ENCODE measurements at places on chromosomes 5 and 9.

- DNase-seq: no peak
Observed at GRCh38 chr9:128250839-128251731, 24.7 kb downstream of the GOLGA2 start.

GRCh38 chr5:55918087-55919035 lies 67.2 kb downstream of the IL31RA start:
- DNase-seq: no peak

DNA sequence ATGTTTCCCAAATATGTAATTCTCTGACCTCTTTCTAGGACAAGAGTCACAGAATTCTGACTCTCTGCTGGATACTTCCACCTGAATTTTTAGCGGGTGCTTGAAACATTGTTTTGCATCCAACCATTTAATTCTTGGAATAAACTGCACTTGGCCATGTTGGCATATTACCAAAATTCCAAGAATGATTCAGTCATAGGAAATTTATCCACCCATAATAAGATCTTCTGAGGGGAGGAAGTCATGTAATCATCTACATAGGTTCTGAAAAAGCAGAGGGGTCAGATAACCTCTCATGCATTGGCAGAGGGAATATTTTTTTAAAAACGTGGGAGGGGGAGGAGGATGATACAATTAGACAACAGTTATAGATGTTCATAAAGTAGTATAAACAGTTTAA lies 156.9 kb downstream of the PAM start:
- no peak for DNase-seq

DNA sequence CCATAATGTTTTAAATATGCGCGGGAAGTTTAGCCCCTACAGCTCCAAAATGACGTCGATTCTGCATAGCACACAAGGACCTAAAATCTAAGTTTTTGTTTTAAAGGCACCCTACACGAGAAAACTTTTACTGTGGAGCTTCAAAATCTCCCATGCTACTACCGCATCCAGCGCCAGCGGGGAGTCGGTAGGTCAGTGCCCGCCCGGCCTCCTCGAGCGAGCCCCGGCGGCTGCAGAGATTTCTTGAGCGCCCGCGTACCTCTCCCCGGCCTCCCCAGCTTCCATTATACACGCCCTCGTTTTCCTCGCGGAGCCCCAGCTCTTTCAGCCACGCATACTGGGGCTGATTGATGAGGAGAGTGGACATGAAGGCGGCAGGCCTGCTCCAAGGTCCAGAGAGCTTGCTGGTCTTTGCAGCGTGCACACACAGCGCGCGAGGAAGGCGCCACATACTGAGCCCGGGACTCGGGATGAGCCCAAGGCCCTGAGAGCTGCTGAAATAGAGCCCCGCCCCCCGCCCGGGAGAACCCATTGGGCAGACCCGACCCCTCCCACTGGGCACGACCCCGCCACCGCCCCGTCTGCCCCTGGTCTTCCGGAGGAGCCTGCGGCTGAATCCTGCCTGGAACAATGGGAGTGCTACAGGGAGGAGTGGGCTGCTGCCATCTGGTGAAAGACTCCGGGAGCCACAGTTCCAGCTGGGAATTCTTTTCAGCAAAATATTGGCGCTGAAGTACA lies at the start of gene ALDH7A1:
Gene ALDH7A1, minus strand, starts transcription at position 472 of the 738 bp plus-strand sequence. Its CDS starts 21 bp downstream, at position 451.
- peak; percentile 46 for DNase-seq

- DNase-seq: no peak
Observed at GRCh38 chr9:6884101-6884500, 126.3 kb downstream of the KDM4C start.

- DNase-seq: no peak
Observed at GRCh38 chr9:89794918-89795317, 190.1 kb downstream of the GADD45G start.

GRCh38 chr9:88259001-88259400 lies 120.7 kb upstream of the SPATA31C2 start:
- DNase-seq: no peak

- DNase-seq: no peak
Observed at GRCh38 chr9:129669141-129669718, 3.8 kb downstream of the PRRX2 start.

GRCh38 chr9:754150-754931 lies 87.2 kb upstream of the DMRT1 start:
- DNase-seq: no peak

GRCh38 chr9:18796696-18797270 lies 236.2 kb downstream of the SAXO1 start:
- DNase-seq: no peak

GRCh38 chr5:51039424-51040329 lies 343.6 kb upstream of the ISL1 start:
- DNase-seq: no peak

- DNase-seq: no peak
Observed at GRCh38 chr5:128667152-128667551, 129.1 kb upstream of the FBN2 start.

DNA sequence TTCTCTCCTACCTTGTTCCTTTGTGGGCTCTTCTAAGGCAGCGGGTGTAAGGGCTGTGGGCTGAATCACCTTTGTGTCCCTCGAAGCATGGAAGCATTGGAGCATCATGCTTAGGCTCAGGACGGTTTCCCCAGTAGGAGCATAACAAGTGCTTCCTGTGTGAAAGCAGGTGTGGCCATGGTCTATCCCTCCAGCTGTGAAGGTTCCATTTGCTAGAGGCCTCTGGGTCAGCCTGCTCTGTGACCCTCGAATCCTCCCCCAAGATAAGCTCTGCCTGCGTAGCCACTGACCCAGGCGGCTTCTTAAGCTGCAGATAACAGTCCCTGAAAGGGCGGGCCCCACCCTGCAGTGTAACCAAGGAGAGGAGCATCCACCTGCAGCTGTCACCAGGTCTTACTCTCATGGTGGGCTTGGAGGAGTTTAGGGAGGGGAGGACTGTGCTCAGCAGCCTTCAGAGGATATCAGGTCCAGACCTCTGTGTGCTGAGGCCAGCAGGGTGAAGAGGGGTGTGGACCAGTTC lies 8.4 kb upstream of the NDST1 start:
- no peak for DNase-seq

GRCh38 chr5:149420545-149421371 lies 41.7 kb upstream of the IL17B start:
- DNase-seq: no peak

GRCh38 chr9:111114486-111114885 lies 76.2 kb upstream of the LPAR1 start:
- DNase-seq: no peak

GRCh38 chr5:82459626-82460025 lies 181.5 kb upstream of the RPS23 start:
- no peak for DNase-seq

DNA sequence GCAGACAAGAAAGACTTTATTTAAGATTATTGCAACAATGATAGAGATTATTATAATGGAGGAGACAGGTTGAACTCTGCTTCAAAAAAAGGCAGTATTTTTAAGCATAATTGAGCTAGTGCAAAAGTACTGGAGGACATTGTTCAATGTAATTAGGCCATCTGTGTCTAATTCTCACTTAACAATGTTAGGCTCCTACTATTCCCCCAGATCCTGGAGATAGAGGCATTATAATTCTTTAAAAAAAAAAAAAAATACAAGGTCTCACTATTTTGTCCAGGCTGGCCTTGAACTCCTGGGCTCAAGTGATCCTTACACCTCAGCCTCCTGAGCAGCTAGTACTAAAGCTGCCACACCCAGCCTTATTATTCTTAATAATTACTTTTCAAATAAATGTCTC lies 193.4 kb upstream of the NUDT12 start:
- DNase-seq: no peak

DNA sequence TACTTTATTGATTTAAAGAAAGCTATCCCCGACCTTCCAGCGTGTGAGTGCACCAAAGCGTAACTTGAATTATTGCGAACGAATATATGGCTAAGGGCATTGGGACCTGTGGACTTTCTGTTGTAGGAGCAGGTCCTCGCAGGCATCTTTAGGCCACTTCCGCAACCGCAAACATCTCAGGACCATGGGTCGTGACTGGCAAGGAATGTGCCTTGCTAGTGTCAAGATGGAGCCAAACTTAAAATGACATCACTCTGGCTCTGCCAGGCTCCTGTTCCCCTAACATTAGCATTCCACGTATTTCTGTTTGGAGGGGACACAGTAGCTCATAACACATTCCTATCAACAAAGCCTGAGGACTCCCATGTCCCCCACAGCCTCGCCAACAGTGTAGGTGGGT lies 44.1 kb upstream of the OLFM1 start:
- DNase-seq: no peak

- DNase-seq: no peak
Observed at GRCh38 chr5:103587185-103587748, 24.7 kb upstream of the NUDT12 start.

- DNase-seq: no peak
Observed at GRCh38 chr5:164597293-164597900, 1092.0 kb downstream of the MAT2B start.

DNA sequence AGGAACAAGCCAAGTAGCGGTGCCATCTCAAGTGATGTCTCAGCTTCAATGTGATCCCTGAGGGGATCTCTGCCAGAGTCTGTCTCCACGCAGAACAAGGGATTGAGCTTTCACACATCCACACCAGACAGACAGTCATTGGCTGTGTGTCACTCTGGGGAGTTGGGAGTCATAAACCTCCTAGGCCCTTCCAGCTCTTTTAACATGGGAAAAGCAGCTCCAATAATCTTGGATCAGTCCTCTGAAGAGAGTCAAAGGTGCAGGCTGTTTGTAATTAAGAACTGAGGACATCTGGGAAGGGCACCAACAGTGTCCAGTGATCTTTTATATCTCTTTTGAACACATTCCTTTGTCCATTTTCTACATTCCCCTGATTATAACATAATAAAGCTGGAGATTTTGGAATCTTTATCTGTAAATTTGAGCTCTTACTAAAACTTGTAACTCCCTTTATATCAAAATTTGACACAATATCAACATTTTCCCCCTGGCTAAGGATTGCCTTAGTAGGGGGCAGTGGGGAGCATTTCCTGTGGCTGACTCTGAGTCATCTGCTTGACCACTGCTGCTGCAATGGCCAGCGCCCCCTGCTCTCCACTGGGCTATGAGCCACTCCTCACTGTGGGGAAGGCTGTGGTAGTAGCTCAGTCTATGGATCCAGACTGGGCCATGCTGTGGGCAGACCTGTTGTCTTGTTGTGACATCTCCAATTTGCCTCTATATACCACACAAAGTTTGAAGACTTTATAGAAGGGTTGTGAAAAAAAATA lies 284.4 kb downstream of the OSTF1 start:
- no peak for DNase-seq

DNA sequence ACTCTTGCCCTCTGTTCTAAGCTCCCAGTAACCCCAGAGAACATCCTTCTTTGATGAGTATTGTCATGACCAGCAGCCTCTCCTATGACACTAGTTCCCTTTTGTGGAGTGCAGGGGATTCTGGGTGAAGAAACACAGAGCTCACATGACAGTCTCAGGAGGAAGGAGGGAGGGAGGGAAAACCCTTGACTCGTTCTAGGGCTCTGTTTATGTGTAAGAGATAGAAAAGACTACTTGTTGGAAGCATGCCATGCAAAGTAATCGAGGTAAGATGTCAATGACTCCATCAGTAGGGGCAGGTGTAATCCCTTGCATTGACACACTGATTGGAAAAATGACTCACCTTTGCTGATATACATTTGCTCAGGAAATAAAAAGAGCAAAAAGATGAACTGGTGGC lies 190.2 kb upstream of the ELL2 start:
- no peak for DNase-seq

DNA sequence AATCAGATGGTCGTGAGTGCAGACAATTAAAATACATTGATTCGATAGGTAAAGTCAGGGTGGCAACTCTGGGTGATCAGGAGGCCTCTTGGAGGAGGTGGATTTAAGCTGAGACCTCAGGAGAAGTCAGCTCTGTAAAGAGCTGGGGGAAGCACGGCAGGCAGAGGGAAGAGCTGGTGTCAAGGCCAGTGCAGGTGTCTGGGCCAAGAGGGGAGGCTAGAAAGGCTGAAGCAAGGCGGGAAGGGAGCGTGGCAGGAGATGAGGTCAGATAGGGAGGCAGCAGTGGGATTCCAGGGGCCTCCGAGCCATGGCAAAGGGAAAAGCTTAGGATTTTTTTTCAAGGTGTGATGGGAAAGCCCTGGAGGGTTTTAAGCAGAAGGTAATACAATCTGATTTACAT lies 178.7 kb downstream of the FSTL4 start:
- no peak for DNase-seq

GRCh38 chr5:1399737-1400136 lies 45.5 kb downstream of the SLC6A3 start:
- DNase-seq: no peak

GRCh38 chr9:128689820-128690683 lies 1.0 kb downstream of the SET start:
- DNase-seq: peak; percentile 73

GRCh38 chr5:18749763-18750162 lies 1115.5 kb downstream of the TAF11L14 start:
- no peak for DNase-seq

- DNase-seq: no peak
Observed at GRCh38 chr5:166980666-166981065, 1310.8 kb upstream of the WWC1 start.

GRCh38 chr9:74645007-74645639 lies 148.0 kb downstream of the RORB start:
- no peak for DNase-seq

GRCh38 chr5:159324986-159325385 lies 5.3 kb downstream of the IL12B start:
- DNase-seq: no peak

GRCh38 chr5:14421851-14422250 lies 159.7 kb upstream of the OTULINL start:
- no peak for DNase-seq

DNA sequence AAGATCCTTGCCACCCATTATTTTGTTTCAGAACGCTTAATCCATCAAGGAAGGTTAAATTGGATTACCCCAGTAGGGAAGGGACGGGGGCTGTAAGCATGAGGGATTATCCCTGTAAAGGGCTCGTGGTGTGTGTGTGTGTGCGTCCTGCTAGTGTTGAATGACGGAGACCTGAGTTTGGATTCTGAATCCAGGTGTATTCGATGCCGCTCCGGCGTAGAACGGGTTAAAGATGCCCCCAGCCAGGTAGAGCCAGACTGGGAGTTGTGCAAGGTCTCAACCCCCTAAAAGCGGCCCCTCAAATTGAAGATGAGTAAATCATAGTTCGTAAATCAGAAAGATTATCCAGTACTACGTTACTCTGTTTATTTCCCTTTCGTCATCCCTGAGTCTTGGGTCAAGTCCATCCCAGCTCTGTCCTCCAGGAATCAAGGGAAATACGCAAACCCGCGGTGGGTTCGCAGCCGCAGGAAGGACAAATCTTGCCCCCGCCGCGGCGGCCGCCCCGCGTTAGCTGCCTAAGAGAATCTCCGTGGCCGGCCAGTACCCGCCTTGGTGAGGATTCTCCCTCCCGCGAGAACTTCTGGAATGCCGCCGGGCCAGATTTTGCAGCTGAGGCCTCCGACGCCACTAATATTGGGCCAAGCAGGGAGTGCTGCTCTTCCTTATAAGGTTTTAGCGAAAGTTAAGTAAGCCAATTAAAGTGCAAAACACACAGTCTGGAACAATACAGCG lies 586 bp upstream of the MTAP start:
- DNase-seq: peak; percentile 43
